ENCODE measurements at places on chromosomes 7 and 10.
A peak's percentile ranks its signal among the peaks of the same experiment; 100 is the strongest.

GRCh38 chr10:121819049-121819448 lies 108.8 kb downstream of the ATE1 start:
- DNase-seq: no peak

DNA sequence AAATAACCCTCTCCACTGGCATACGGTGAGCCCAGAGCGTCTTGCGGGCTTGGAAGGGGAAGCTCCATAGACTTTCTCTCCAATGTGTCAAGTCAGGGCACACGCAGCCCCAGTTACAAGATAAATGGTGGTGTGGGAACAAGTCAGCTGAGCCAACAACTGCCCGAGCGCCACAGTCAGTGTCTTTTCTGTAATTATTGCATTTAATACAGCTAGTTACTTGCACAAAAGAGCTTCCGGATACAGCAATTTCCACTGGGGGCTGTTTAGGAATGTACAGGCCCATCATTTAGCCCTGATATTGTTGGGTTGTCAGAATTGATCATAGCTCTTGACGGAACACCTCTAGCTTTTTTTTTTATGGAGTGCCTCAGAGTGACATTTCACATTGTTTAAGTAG lies 193.5 kb upstream of the SP8 start:
- no peak for DNase-seq

GRCh38 chr7:157002819-157003421 lies 7.5 kb downstream of the MNX1 start:
- DNase-seq: no peak

DNA sequence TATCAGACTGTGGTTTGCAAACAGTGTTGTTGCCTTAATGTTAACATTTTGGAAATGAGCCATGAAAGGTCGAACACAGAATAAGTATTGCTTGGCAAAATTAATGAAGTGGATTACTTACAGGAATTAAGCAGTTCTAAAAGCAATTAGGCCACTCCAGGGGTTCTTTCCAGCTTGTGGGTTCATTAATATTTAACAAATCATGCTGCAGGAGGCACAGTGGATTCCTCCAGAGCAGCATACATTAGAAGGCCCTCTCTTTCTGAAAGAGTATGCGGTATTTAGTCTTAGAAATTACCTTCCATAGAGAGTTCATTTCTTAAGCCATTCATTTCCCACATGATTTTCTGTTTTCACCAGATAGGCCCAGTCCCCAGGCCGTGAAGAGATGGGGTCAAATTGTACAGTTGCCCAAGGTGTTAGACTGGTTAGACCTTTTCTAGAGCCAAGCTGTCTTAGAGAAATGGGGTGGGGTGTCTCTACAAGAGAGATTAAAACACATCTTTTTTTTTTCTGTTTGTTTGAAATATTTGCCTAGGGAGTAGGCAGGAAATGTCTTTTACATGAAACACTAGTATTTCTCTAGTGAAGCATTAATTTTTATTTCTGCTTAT lies 40.0 kb upstream of the AGR3 start:
- no peak for DNase-seq

DNA sequence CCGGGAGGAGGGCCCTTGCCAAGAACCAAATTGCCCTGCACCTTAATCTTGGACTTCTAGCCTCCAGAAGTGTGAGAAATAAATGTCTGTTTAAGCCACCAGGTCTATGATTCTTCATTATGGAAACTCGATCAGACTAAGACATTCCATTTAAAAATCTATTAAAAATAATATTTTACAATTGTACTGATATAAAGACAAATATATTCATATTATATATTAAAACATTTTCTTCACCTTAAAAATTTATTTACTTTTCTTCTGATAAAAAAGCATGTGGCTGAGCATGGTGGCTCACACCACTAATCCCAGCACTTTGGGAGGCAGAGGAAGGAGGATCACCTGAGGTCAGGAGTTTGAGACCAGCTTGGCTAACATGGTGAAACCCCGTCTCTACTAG lies 72.4 kb upstream of the CHST15 start:
- DNase-seq: no peak

DNA sequence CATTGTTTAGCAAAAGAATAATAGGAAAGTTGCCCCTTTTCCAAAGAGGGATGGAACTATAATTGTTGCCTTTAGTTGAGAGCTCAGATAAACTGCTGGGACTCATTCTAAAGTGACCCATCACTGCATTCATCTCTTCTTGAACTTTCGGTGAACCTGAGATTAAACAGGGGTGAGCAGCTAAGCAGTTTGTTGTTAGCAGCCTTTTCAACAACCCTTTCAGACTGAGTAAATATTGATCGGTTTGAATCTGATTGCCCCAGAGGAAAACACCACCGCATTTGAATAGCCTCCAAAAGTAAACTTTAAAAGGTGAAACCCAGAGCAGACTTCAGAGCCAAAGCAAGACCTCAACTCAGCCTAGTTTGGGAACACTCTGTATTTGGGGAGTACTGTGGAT lies 4.7 kb downstream of the HOXA1 start:
- no peak for DNase-seq

- peak; percentile 37 for DNase-seq
Observed at GRCh38 chr7:107874605-107875446, 16.2 kb upstream of the DLD start.

GRCh38 chr10:69213591-69214311 lies 6.4 kb upstream of the HKDC1 start:
- no peak for DNase-seq

DNA sequence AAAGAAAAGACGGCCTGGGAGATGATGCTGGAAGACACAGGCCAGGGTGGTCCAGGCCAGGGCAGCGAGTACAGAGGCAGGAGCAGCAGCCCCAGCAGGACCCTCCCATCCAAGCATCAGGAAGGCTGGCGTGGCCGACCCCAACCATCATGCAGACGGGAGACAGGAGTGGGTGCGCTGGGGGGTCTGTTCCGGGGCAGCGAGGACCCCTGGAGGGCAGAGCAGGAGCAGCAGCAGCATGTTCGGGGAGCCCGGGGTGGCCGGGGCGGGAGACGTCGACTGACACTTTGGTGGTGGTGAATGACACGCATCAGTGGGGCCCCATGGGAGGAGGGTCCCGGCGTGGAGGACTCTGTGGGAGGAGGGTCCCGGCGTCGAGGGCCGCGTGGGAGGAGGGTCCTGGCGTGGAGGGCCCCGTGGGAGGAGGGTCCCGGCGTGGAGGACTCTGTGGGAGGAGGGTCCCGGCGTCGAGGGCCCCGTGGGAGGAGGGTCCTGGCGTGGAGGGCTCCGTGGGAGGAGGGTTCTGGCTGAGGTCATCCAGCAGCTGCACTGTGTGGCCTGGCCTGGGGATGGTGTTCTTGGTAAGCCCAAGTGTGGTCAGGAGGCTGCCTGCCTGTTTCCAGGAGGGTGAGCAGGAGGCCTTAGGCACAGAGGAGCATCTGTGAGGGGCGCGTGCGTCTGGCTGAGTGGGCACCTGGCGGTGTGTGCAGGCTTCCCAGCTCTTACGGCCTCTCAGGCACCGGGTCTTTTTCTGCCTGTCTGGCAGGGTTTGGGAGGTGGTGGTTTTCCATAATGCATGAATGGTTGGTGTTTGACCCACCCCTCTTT lies 38.9 kb downstream of the FAM20C start:
- DNase-seq: no peak

- no peak for DNase-seq
Observed at GRCh38 chr7:140027858-140028257, 34.9 kb downstream of the PARP12 start.

- no peak for DNase-seq
Observed at GRCh38 chr10:59290448-59290847, 71.9 kb downstream of the FAM13C start.

- no peak for DNase-seq
Observed at GRCh38 chr7:126720232-126720631, 532.5 kb downstream of the GRM8 start.

DNA sequence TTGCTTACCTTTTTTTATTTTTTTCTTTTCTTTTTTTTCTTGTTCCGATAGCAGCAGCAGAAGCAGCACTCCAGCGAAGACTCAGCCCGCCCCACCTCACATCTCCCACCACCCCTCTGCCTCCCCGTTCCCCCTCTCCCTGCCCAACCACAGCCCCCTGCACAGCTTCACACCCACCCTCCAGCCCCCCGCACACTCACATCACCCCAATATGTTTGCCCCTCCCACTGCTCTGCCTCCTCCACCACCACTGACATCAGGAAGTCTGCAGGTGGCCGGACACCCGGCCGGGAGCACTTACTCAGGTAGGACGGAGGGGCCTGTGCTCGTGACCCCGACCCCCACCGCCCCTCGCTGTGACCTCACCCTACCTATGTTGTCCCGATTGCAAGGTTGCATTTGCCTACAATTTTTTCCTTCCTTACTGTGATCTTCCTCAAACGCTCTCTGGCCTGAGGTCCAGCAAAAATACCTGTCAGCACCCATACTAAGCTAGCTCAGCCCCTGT lies 367.2 kb upstream of the GALNT17 start:
- no peak for DNase-seq

- no peak for DNase-seq
Observed at GRCh38 chr7:55063633-55064032, 44.8 kb downstream of the EGFR start.

DNA sequence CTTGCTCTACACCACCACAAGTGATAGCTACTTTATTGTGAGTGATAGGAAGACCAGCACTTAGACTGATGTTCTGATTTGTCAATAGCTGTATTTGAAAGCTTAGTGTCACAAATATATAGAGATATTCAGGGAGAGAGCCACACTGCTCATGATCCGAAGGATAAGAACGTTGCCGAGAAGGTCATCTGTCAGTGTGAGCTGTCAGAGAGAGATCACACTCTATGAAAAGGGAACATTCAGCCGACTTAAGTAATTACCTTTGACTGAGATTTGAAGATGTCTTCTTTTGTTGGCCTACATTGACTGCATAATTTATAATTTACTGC lies 322.6 kb downstream of the TFEC start:
- no peak for DNase-seq

- peak; percentile 58 for DNase-seq
Observed at GRCh38 chr10:97081621-97082235, 104.0 kb downstream of the SLIT1 start.

DNA sequence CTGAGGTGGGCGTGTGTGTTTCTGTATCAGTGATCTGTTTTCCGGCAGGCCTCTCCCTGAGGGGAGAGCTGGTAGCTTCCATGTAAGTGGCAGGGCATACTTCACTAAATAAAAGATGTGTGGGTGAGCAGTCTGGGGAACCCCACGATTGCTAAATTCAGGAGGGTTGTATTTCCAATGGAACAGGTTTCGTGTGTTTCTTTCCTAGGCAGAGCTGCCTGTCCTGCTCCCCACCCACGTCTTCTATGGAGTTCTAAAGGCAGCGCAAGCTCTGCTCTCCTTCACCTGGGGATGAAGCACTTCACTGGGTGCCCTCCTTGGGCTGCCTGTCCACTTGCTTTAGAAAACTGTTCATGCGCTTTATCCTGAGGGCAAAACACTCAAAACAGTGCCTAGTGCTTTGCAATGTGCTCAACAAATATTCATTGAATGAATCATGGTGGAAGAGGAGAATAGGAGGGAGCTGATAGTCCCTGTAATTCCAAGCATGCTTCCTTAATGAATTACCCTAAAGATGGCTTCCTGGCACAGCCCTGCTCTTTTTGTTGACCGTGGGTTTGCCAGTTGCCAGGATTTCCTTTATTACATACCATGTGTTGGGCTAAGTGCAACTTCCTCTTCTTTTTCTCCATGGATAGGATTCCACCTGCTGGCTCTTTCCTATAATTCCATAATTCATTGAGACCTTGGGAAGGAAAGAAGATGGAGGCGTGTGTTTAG lies 50.6 kb upstream of the SRPK2 start:
- DNase-seq: no peak

DNA sequence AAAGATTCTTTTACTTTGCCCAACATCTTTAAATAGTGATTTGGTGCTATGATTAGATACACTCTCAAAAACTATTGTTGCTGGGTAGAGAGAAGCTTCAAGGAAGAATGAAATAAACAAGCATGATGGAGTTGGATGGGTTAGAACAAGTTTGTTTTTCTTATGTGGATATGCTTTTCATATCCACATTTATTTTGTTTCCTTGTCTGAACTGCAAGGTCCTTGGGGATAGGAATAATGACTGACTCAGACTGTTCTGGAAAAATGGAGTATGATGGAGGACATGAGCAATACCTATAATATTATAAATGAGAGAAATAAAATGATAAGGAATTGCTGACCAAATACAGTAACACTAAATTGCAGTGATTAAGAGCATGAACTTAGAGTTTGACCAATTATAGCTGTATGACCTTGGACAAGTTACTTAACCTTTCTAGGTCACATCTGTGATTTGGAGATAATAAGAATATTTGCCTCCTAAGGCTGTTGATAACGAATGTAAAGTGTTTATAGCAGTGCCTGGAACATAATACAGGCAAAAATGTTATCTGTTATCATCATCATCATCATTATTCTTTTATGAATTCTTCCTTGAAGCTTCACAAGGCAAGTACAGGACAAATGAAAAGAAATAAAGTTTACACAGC lies 847.5 kb downstream of the LRMDA start:
- DNase-seq: no peak

DNA sequence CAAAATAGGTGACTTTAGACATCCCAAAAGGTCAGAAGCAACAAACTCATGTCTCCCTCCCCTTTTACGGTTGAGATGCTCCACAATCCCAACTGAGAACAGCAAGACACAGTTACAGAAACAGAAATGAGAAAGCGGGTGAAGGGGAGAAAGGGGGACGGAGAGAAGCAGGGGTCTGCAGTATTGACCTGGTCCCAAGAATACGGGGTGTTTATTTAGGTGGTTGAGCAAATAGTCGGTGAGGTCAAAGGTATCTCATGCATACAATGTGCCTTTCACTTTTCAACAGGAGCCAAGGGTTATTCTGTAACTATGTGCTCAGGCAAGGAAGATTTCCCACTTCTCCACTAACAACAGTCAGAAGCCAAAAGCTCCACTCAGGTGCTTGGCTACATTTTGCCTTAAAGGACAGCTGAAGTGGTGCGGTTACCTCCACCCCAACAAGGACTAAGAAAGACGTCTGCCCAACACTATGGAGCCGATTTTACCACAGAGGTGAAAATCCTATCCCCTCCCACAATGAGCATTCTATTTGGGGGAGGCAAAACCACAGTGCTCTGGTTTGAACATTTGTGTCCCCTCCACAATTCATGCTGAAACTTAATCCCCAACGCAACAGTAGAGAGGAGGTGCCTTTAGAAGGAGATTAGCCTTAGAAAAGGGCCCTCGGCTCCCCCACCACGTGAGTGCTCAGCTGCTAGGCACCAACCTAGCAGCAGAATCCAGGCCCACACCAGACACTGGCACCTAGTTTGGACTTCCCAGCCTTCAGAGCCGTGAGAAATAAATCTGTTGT lies 77.9 kb downstream of the PARD3 start:
- DNase-seq: no peak

GRCh38 chr10:96401036-96401435 lies 42.2 kb upstream of the OPALIN start:
- no peak for DNase-seq

GRCh38 chr10:128209862-128210214 lies 83.6 kb upstream of the MKI67 start:
- DNase-seq: no peak

DNA sequence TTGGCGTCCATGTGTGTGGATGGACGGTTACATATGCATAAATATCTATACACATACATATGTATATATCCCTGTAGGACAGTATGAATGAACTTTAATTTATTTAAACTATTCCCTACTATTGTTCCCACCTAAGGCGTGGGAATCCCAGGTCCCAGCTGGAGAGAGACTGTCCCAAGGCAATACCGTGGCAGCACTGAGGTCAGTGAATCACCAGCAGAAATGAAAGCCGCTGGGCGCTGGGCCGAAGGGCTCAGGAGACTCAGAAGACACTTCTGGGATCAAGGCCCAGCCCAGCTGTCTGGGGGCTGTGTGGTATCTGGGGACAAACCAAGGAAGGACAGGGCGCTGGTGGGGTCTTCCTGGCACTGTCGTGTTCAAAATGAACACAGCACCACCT lies 49.6 kb upstream of the MYL10 start:
- no peak for DNase-seq

- no peak for DNase-seq
Observed at GRCh38 chr7:45148653-45148973, 9.0 kb upstream of the RAMP3 start.
